NCI-H226 (cell line): ENCODE measurements at places on chromosomes 12 and 14.

- DNase-seq, result no peak
These were observed 48.6 kb downstream of the CFAP251 start for GRCh38 chr12:121966959-121967358.

GRCh38 chr12:111215881-111216280 is 153.0 kb downstream of the PHETA1 start:
- no peak for DNase-seq

DNA sequence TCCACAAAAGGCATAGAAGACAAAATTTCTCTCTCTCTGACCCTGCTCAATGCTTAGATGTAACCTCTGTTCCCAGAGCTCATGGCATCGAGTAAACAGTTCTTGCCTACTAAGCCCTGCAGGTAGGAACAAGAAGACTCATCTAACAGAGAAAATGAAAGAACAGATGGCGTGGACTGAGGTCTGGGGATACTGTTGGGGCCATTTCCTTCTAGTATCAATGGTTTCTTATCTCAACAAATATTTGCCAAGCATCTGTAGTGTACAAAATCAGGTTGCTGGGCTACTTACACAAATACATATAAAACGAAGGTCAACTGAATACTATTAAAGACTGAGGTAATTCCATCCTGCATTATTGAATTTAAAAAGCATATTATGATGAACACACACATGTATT is 93.3 kb downstream of the RIMBP2 start:
- no peak for DNase-seq

DNA sequence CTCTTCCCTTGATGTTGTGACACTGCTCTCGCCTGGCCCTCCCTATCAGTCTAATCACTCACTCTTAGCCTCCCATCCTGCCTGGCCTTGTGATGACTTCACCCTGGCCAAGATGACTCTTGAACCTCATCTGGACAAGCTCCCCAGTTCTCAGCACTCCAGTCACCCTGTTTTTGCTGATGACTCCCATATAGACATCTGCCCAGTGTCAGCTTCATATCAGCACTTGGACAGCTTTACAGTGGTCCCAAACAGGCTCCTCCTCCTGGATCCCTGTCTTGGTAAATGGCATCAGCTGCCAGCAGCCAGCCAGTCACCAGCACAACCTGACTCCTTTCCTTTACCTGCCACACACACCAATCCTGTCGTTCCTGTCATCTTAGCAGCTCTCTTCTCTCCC is 104.2 kb downstream of the POLR3B start:
- DNase-seq, result no peak

- no peak for DNase-seq
These were observed 553 bp downstream of the TRIM9 start for GRCh38 chr14:51094282-51094821.

- DNase-seq, result no peak
These were observed 124.5 kb upstream of the ARHGAP5 start for GRCh38 chr14:31952573-31952972.

DNA sequence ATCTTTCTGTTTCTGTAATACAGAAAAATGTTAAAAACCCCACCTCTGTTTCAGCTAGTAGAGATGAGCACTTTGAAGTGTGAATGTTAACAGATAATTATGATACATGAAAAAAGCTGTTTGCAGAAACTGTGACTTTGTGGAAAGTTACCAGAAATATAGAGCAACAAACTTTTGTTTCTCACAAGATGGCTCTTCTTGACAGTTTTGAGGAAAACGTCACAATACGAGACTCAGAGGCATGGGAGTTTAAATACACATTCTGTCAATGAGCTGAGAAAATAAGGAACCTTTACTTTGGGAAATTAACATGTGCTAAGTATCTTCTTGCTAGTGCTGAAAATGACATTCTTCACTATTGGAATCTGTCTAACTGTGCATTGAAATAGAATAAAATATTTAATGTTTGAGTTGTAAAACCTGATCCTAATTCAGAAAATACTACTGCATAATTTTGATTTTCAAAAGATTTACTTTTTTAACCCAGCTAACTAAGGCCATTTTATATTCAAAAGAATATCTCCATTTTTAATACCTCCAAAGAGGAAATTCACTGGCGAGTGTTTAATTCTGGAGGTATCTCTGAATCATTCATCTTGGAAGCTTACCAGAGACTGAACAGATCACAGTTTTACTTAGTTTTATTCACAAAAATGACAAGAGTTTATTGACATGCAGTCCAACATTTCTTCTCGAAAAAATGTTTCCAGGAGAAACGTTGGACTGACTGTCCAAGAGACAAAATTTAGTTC is 308.9 kb upstream of the LRFN5 start:
- DNase-seq, result peak; percentile 62

- no peak for DNase-seq
These were observed 154.7 kb downstream of the FBXL14 start for GRCh38 chr12:1439687-1440086.

DNA sequence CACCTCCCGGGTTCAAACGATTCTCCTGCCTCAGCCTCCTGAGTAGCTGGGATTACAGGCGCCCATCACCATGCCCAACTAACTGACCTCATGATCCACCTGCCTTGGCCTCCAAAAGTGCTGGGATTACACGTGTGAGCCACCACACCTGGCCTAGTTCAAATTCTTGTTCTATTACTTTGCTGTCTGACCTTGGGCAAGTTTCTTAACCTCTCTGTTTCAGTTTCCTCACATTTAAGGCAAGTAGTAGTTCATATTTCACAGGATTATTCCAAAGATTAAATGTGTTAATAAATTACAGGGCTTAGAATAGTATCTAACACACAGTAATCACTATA is 10.9 kb downstream of the RXYLT1 start:
- DNase-seq, result no peak

- DNase-seq, result no peak
These were observed 50.5 kb upstream of the PWP1 start for GRCh38 chr12:107635139-107635538.

GRCh38 chr12:69738351-69739286 is at the start of gene RAB3IP:
Gene RAB3IP (plus strand): TSS chr12:69738860. CDS start chr12:69755409, 16,549 bp downstream.
- DNase-seq, result peak; percentile 78

GRCh38 chr14:103292426-103293374 is 41.3 kb upstream of the EIF5 start:
- DNase-seq, result peak; percentile 36

DNA sequence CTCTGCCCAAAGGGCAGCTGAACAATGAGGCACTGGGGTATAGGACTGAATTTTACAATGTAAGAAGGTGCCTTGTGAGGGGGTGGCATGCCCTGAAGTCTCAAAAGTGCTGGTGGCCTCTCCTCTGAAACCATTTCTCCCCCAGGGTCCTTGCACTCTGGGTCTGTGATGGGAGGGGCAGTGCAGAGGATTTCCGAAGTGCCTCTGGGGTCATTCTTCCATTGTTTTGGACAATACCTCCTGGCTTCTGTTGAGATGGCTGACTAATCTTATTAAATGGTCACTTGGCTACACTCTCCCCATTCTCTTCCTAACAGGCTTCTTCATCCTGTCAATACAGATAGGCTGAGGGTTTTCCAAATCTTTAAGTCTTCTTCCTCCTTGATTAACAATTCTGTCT is 59.3 kb downstream of the UNC79 start:
- DNase-seq, result no peak

DNA sequence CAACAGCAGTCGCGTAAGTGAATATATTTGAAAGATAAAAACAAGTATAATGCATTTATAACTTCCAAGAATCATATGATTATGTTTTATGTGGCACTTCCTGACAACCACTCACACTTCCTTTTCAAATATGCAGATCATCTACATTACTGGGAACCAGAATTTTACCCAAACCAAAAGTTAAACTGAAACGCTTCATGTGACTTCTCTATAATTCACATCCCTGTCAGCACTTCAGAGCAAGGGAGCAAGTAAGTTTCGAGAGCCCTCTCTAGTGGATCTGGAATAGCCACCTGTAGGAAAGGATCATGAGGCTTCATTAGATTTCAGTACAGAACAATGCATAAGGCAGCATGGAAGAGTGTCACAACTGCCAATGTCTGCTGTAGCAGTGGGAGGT is 13.7 kb upstream of the ALX1 start:
- no peak for DNase-seq

GRCh38 chr12:80704420-80704819 is 3.0 kb upstream of the MYF6 start:
- no peak for DNase-seq

- DNase-seq, result no peak
These were observed 956.0 kb upstream of the NOVA1 start for GRCh38 chr14:27553790-27554189.

GRCh38 chr14:32985866-32986265 is 47.2 kb downstream of the NPAS3 start:
- no peak for DNase-seq

DNA sequence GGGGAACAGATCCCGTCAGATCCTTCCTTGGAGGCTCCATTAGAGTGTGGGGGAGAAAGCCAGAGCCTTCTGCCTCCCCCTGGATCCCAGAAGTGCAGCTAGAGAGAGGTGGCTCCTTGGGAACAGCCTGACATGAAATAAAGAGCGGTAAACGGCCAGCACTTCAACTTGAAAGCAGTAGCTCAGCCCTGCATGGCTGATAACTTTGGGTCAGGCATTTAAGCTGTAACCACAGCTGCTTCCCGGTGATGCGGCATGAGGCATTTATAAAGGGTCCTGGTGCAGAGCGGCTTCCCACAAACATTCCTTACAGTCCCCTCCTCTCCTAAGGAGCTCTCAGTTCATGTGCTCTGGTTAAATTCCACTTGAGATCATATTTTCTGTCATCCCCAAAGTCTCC is 960.3 kb downstream of the VRK1 start:
- no peak for DNase-seq

DNA sequence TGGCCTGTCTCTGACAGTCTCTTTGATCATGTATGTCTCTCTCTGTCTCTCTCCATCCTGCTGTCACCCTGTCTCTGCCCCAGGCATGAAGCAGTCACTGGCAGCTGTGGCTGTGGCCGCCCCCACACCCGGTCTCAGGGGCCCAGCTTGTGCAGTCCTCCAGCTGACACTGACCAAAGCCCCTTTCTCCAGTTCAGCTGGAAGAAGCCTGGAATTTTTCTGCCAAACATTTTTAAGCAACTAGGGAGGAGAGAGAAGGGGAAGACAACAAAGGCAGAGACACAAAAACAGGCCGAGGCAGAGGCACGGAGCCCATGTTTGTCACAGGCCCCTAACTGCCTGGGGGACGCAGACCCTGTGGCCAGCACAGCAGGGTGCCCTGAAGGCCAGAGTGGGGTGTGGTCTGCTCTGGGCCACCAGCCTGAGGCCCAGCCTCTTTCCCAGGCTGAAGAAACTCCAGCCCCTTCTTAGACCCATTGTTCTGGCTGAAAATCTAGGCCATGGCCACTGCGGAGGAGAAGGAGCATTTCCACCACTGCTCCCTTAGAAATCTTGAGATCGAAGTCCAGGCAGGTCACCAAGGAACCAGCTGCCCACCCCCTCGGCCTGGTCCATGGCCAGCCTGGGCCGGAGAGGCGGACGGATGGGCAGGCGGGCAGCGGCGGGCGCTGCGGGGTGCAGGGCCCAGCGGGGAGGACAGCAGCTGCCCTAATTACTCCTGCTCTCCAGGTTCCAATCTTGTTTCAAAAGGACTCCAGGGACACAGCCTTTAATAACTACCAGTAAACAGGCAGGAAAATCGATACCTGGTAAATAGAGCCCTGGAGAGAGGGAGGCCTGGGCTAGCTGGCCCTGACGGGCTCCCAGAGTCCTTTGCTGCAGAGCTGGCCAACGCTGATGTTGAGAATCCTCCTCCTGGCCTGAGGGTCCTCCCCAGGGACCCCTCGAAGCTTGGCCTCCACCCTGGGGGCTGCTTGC is 14.9 kb downstream of the DTX1 start:
- DNase-seq, result no peak

GRCh38 chr14:94888121-94888520 is 118.2 kb upstream of the GSC start:
- DNase-seq, result no peak

DNA sequence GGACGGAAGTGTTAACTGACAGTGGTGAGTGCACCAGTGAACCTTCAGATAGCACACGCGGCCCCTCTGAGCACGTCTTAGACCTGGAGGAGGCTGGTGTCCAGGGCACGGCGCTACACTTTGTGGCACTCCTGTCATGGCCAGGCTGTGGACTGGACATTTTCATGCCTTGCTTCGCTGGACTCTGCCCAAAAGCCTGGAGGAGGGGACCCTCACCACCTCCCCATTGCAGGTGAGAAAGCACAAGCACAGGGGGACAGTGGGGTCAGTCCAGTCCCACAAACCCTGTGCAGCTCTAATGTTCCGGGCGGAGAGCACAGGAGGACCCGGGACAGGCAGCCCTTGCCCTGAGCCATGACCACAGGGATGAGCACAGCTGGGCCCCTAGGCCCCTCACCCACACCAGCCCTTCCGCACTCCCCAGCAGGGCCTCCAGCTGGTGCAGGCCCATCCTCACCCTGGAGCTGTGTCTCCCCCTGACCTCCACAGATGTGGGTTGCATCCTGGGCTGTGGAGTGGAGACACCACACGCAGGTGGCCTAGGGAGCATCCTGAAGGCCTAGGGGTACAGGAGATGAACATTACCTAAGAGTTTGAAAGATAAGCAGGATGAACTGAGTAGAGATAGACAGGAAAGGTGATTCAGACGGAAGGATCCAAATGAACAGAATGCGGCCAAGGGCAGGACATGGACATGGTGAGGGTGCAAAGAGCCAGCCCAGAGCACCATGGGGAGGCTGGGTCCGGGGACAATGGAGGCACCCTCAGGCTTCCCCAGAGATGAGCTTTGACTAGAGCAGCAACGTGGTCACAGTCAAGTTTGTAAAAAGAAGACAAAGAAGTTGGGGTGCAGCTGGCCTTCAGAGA is 132.8 kb downstream of the BCL11B start:
- no peak for DNase-seq

GRCh38 chr14:83463500-83464098 is 1929.9 kb upstream of the SEL1L start:
- DNase-seq, result peak; percentile 41

- peak; percentile 17 for DNase-seq
These were observed 712.6 kb downstream of the SLC16A7 start for GRCh38 chr12:60308366-60308991.

- no peak for DNase-seq
These were observed 50.0 kb downstream of the PTPRO start for GRCh38 chr12:15372352-15372751.

DNA sequence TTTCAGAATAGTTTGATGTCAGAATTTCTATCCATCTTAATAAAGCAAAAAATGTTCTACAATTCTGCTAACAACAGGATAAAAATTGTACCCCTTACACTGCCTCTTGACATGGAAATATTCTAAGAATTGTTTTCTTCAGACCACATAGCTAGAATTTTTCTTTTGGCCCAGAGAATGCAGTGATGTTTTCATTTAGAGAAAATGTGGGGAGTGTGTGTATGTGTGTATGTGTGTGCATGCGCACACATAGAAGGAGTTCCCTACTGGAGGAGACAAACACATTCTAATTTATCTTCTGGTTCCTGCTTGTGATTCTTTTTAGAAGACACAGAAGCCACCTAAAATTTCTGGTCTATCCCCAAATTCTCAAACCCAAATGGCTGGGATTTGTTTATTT is 1145.7 kb downstream of the VRK1 start:
- no peak for DNase-seq

GRCh38 chr14:49865431-49865859 is 12.9 kb upstream of the NEMF start:
- DNase-seq, result peak; percentile 48

GRCh38 chr14:105388976-105389375 is 9.4 kb upstream of the TEX22 start:
- DNase-seq, result no peak
